Activated CD8-positive, alpha-beta T cell treated with anti-CD3 and anti-CD28 coated beads, Interleukin-2, amount 10 ng/mL, durations not matched to agents 7 days and 5 days (primary cell): ENCODE measurements at places on chromosomes 7 and 10. TPM values are rescaled to one million over a fixed set of nuclear protein-coding genes. Genes with fewer than 3 reads are reported as not detected.

- H3K4me1 ChIP-seq, result peaks cover 19% of the 10 kb centered on the region
- peaks cover 51% of the 10 kb centered on the region for H3K36me3 ChIP-seq
- H3K4me3 ChIP-seq, result no peak overlapping the region
- no peaks in the 10 kb centered on the region for H3K27me3 ChIP-seq
- DNase-seq, result no peak
These were observed 18.9 kb downstream of the ANLN start for GRCh38 chr7:36408589-36408988.

WNT2 gene
- not detected for total RNA-seq

DNA sequence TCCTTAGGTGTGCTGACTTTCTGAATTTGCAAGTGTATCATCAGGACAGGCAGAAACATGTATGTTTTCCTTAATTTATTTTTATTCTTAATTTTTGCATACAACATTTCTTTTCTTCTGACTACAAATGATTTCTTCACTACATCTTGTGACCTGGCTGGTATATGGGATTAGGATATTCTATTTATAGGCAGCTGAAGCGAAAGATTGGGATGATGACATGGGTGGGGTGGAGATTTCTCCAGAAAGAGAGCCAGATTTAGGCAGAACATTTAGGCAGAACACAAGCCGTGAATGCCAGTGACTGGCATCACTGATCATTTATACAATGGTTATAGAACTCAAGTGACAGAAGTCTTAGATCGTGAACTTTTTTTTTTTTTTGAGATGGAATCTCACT, 256.7 kb downstream of the KLF6 start:
- H3K27me3 ChIP-seq, result peaks cover 15% of the 10 kb centered on the region

DNA sequence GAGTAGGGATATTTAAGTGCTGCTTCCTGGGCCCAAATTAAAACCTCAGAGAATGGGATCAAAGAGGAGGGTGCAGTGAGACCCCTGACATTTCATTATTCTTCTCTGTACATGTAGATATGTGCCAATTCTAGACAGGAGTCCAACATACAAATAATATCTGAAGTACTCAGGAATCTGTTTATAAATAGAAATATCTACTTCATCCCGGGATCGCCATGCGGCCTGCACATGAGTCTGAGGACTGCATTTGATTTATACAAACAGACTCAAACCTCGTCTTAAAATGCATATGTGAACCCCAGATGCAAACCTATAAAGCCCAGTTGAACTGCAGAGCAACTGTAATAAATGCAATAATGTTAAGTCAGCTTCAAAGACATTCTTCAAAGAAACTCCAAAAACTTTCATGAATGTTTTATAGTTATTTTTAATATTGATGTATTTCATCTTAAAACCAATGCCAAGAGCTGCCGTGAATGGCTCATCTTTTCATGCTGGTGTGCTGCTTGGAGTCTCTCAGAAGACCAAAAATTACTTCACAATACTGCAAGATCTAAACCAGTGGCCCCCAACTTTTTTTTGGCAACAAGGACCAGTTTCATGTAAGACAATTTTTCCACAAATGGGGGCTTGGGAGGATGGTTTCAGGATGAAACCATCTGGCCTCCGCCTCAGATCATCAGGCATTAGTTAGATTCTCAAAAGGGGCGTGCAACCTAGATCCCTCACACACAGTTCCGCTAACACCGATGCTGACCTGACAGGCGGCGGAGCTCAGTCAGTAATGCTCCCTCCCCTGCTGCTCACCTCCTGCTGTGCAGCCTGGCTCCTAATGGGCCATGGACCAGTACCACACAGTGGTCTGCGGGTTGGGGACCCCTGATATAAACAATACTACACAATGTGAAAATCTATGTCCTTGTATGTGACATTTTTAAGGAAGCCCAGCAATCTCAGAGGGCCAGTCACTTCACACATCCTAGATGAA, 166.9 kb downstream of the PARD3 start:
- H3K27me3 ChIP-seq, result no peaks in the 10 kb centered on the region
- H3K4me3 ChIP-seq, result no peak overlapping the region
- no peak overlapping the region for H3K27ac ChIP-seq

- H3K4me1 ChIP-seq, result no peaks in the 10 kb centered on the region
- no peak for DNase-seq
- no peak overlapping the region for H3K27ac ChIP-seq
- no peak overlapping the region for H3K4me3 ChIP-seq
These were observed 203.0 kb upstream of the MDFIC start for GRCh38 chr7:114718861-114719260.

DNA sequence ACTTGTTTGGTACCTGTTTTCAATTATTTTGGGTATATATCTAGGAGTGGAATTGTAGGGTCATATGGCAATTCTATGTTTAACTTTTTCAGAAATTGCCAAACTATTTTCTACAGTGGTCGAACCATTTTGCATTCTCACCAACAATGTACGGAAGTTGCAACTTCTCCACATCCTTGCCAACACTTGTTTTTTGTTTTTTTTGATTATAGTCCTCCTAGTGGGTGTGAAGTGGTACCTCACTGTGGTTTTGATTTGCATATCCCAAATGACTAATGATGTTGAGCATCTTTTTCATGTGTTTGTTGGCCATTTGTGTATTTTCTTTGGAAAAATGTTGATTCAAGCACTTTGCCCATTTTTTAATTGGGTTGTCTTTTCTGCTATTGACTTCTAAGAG, 122.1 kb downstream of the RPS24 start:
- H3K36me3 ChIP-seq, result no peaks in the 10 kb centered on the region
- no peak for DNase-seq
- no peaks in the 10 kb centered on the region for H3K4me1 ChIP-seq
- H3K4me3 ChIP-seq, result no peak overlapping the region
- H3K27ac ChIP-seq, result no peak overlapping the region

EBLN1 gene
- not detected for total RNA-seq
